Motor neuron (in vitro differentiated cells): ENCODE measurements at places on chromosomes 7 and 10.

- ATAC-seq: peak; percentile 17
Measured at GRCh38 chr10:76869931-76870330, 767.7 kb downstream of the KCNMA1 start.

DNA sequence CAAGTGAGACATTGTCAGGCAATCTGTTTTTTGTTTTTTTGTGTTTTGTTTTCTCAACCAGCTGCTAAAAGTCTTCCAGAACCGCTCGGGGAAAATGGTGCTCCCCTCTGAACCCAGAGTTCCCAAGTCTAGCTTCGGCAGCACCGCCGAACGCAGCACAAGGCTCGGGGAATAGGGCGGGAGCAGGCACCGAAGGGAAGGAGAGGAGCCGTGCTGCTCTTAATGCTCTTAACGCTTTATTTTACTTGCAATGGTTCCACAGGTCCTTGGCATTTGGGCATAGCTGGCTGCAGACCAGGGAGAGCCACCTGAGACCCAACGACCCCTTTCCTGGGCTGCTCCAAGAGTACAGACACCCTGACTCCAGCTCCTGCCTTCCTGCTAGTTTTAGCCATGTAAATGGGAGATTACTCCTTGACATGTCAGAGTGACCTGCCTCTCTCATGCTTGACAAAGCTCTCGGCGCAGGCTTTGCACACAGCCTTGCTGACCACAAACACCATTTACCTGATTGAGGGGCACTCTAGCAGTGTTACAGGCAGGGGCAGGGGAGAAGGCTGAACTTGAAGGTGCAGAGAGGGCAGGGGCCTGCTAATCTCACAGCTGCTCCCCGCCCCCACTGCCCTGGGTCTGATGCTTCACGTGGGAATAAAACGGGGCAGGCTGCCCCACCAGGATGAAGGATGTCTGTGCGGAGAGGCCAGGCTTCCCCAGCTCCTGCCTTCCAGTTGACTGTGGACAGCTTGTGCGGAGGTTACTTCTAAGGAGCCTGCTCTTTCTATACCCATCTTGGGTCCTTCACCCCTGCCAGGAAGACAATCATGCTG lies 58.6 kb upstream of the EFCAB10 start:
- ATAC-seq: peak; percentile 35

- ATAC-seq: no peak
Measured at GRCh38 chr10:97719602-97720001, 6.1 kb downstream of the MARVELD1 start.

GRCh38 chr7:26179826-26180497 lies 20.6 kb downstream of the HNRNPA2B1 start:
- ATAC-seq: peak; percentile 6

DNA sequence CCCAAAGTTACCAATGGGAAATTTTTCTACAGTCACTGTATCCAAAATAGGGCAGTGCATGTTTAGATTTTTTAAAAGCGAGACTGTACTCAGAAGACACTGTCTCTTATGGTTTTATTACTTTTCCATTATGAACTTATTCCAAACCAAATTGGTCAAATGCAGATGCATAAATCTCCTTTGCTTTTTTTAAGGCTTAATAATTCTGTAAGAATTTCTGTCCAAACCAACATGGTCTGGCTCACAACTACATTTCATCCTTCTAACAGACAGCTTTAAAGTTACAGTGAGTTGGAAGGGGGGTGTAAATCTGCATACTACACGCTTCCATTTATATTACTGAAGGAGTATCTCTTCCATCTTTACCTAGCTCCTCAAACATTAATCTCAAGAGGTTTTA lies 199.2 kb downstream of the SLC25A13 start:
- no peak for ATAC-seq

GRCh38 chr7:94059746-94060145 lies 55.6 kb upstream of the BET1 start:
- no peak for ATAC-seq

- ATAC-seq: no peak
Measured at GRCh38 chr7:12211711-12212485, 804 bp downstream of the TMEM106B start.

GRCh38 chr7:35699796-35700305 lies 4.9 kb upstream of the HERPUD2 start:
- no peak for ATAC-seq

GRCh38 chr10:46528675-46529615 lies 27.5 kb downstream of the GPRIN2 start:
- ATAC-seq: no peak

DNA sequence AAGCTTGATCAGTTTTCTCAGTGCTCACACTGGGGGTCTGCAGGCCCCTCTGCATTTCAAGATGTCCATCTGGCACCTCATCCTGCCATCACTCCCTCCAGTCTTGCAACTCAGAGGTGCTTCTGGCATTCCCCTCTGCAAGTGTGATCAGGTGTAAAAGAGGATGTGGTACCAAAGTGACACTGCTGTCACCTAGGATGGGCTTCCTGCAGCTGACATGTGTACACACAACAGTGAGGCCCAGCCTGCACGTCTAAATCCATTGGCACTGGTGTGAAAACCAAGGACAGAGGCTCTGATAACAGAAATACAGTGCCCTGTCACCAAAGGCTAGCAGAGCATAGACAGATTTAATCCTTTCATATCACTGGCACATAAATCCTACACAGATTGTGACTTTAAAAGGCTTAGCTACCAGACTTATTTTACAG lies 162.5 kb upstream of the CELF2 start:
- ATAC-seq: no peak

GRCh38 chr7:15508258-15508657 lies 53.6 kb downstream of the AGMO start:
- peak; percentile 86 for ATAC-seq

DNA sequence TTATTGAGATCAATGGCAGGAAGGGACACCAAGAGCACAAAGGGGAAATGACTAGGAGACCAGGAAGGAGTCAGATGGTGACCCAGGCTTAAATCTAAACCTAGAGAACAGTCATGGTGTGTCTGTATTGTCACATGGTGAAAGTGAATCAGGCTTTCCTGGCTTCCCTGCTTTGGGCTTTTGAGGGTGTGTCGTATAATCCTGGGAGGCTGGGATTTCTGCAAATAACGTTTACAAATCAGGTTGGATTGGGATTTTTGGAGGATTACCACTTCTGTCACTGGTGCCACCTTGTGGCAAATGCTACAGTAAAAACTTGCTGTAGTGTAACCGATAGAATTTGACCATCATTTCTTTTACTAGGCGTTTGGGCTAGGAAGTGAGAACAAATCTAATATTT lies 502.6 kb downstream of the NRG3 start:
- ATAC-seq: no peak

- ATAC-seq: no peak
Measured at GRCh38 chr10:84375011-84375410, 46.6 kb downstream of the CCSER2 start.

- no peak for ATAC-seq
Measured at GRCh38 chr7:4270268-4270667, 411.8 kb upstream of the FOXK1 start.

- ATAC-seq: no peak
Measured at GRCh38 chr7:138892006-138892630, 89.1 kb downstream of the KIAA1549 start.

DNA sequence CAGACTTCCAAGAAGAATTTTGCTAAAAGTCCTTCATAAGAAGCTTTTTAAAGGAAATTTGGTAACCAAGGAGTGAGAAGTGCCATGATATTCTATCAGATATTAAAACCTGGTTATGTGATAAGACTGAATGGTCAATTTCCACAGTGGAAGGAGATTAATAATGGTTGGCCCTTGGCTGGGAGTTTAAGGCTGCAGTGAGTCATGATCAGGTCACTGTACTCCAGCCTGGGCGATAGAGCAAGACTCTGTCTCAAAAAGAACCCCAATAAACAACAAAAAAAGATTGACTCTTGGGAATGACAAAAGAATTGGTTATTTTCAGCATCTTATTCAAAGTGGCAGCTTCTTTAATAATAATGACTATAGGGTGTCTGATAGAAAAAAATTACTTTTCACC lies 37.2 kb downstream of the EXOC4 start:
- no peak for ATAC-seq

DNA sequence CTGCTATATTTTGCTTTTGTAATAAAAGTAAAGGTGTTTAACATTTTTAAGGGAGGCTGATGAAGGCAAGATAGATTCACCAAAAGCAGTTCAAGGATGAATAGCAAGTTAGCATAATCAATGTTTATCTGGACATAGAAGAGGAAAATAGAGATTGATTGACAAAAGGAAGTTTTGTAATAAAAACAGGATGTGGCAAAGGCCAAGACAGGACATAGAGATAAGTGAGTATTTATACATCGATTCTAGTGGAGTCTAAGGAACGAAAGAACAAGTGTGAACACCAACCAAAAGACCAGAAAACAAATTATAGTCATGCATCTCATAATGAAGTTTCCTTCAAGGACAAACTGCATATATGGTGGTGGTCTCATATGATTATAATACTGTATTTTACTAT lies 123.8 kb downstream of the CCDC71L start:
- no peak for ATAC-seq

GRCh38 chr10:114388275-114388674 lies 16.0 kb downstream of the AFAP1L2 start:
- ATAC-seq: no peak

DNA sequence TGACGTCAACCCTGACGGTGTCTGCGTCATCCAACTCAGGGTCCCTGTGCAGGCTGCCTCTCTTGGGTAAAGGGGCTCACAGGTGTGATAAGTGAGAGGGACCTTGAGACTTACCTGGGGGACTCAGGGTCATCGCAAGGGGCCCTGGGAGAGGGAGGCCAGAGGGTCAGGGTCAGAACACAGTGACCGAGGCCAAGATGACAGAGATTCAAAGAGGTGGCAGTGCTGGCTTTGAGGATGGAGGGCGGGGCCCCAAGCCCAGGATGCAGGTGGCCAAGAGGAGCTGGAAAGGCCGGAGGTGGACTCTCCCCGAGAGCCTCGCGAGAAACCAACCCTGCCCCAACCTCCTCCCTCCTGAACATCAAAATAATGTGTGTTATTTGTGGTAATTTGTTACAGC lies 165.2 kb upstream of the PPP2R2D start:
- ATAC-seq: no peak

GRCh38 chr10:63636812-63637211 lies 115.6 kb downstream of the REEP3 start:
- ATAC-seq: no peak

GRCh38 chr10:130807721-130808120 lies 503.8 kb downstream of the TCERG1L start:
- ATAC-seq: no peak

DNA sequence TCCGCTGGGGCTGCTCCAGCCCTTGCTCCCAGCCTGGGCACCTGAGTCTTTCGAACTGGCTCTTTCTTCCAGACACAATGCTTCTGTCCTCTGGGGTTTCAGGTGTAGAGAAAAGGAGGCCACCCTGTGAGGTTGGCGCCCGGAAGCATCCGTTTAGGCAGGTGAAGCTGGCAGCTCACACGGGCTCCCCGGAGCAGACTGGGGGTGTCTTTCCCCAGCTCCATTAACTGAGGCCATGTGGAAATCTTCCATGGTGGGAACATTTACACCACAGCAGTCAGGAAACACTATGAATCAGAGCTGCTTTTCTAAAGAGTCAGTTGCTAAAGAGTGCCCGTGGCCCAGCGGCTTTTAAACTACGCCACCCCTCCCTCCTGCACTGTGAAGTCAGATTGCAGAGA lies 29.2 kb downstream of the PRKAG2 start:
- ATAC-seq: no peak

DNA sequence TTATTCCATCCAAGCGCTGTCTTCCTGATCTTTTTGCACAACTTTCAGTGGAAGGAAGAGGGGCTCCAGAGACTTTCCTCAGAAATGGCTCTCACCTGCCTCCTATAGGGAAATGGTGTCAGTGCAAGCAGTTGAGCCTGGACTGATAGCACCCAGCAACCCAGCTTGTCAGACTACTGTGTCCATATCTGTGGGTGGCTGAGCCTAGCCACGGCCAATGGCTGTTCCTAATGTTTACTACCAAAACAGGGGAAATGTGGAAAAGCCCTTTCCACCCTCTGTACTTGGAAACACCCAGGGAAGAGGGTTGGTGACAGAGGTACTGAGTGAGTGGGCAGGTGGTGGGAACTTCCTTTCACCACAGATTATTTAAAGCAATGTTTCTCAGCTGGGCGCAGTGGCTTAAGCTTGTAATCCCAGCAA lies 4.3 kb upstream of the YKT6 start:
- ATAC-seq: no peak

GRCh38 chr7:1663857-1664651 lies 6.0 kb upstream of the ELFN1 start:
- ATAC-seq: peak; percentile 3

- no peak for ATAC-seq
Measured at GRCh38 chr7:150966002-150966401, 12.1 kb downstream of the KCNH2 start.

- no peak for ATAC-seq
Measured at GRCh38 chr10:49568235-49568634, 29.3 kb upstream of the ERCC6 start.

DNA sequence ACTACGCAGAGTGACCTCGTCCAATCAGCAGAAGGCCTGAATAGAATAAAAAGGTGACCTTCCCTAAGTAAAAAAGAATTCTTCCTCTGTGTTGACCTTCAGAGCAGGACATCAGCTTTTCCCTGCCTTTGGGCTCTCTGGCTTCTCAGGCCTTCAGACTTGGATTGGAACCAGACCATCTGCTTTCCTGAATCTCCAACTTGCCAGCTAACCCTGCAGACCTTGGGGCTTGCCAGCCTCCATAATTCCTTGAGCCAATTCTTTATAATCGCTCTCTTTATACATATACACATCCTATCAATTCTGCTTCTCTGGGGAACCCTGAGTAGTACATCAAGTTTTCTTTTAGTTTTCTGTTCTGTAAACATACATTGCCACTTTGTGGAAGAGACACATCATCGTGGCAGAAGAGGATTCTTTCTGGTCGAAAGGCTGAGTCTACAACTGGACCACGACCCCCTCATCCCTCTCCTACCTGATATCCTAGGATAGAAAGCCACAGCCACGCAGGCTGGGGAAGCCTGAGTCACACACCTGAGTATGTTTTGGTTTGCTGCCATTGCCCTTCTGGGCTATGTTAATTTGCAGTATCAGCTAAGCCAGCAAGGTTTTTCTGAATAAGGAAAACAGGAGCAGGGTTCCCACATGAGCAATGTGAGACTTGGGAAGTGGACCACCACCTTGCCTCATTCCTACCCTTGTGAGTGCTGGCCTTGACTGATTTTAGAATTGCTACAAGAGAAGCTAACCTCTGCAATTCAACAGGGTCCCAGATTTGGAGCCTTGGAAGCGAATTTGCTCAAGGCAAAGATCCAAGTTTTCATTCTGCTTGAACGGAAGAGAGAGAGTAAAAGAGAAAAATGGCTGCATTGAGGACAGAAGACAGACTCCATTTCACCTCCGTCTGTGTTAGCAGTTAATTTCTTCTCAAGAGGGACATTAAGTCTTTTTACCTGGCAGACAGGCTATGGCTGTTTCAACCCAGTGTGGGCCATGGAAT lies 445.2 kb upstream of the FZD8 start:
- no peak for ATAC-seq

DNA sequence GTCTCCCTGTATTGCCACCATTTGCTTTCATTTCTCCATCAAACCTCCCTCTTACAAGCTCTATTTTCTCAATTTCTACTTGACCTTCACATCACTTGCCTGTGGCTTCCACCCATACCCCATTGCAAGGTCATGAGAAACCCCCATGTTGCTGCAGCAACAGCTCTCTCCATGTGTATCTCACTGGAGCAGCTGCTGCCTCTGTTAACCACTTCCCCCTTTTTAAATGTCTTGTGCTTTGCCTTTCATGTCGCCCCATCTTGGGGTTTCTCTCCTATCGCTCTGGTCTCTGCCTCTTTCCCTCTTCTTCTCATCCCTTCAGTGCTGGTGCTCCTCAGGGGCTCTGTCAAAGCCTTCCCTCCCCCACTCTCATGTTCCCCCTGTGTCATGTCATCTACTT lies 148.8 kb downstream of the CHN2 start:
- no peak for ATAC-seq

GRCh38 chr7:36232971-36233550 lies 80.0 kb downstream of the EEPD1 start:
- no peak for ATAC-seq
